ENCODE measurements at places on chromosomes 1 and 21.

DNA sequence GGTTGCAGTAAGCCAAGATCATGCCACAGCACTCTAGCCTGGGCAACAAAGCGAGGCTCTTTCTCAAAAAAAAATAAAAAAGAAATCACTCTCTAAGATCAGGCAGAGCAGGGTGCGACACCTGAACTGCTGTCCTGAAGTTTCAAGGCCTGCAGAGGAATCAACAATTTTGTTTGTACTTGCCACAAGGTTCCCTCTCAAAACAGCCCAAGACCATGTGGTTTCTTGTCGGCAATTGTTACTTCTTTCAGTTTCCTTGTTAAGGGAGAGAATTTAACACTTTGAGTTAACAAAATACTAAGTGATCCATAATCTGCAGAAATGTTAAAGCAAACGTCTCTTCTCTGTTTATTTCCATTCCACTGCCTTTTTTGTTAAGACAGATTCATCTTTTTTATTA is 36.5 kb downstream of the MACO1 start:
- DNase-seq = no peak

DNA sequence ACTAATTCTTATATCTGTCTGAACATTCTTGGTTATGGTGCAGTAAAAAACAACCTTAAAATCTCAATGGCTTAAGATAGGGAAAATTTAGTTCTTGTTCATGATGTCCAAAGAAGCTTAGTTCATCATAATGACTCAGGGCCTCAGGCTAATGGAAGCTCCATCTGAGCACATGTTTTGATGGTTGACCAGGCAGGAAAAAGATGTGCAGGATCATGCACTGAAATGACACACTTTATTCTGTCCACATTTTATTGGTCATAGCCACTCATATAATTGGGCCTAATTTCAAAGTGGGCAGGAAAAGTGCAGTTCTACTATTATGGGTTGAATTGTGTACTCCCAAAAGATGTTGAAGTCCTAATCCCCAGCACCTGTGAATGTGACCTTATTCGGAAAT is 198.2 kb downstream of the CENPF start:
- DNase-seq = peak; percentile 15

GRCh38 chr1:183277821-183278738 is 92.0 kb downstream of the LAMC2 start:
- peak; percentile 80 for DNase-seq

GRCh38 chr1:113531321-113531720 is 141.0 kb downstream of the MAGI3 start:
- DNase-seq = no peak

DNA sequence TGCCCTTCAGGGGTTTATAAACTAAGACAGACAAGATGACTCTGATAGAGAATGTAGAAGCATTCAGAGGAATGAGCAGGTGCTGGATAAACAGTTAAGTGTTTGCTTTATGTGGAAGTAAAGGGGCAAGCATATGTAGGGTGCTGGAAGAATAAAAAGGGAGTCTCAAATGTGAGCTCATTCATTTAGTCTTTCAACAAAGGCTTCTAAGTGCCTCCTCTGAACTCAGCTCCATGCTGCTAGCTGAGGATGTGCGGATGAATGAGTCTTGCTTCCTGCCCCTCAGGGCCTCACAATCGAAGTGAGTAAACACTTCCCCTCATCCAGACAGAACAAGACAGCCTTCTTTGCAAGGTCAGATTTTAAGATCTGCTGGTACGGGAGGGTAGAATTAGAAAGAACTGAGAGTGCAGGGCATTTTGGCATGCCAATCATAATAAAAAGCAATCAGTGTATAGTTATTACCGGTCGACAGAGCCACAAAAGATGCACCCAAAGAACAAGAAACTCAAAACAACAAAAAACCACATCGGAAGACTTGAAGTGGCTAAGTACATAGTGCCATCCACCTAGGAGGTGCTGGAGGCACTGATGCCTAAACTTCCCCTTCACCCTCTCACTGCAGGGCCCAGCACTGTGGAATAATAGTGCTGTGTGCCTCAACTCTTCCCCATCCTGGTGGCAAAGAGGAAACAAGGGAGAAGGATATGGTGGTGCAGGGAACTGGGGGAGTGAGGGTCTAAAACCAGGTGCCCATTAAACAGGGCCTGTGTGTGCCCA is 69.8 kb downstream of the TNR start:
- DNase-seq = no peak

DNA sequence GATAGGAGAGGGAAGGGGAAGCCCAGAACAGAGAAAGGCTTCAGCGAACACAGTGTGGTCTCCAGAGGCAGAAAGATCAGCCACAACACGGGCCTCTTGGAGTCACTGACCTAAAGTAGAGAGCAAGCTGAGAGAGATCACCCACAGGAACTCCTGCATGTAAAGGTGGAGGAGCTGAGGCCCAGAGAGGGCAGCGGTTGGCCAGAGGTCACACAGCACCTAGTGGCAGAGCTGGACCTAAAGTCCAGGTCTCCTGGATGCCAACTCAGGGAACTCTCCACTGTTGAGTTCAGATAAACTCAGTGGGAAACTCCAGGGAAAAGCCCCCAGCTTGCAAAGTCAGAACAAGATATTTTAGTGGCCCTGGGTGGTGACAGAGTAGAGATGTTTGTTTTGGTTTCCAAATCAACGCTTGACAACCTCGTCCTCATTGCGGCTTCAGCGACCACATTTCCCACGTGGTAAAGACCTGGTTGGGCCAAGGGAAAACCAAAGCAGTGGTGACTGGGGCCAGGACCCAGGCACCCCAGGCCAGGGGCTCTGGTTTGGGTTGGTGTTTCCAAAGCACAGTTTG is 4.6 kb downstream of the IFFO2 start:
- no peak for DNase-seq

All from LHCN-M2 (cell line).